ENCODE measurements at places on chromosomes 5 and 9.

DNA sequence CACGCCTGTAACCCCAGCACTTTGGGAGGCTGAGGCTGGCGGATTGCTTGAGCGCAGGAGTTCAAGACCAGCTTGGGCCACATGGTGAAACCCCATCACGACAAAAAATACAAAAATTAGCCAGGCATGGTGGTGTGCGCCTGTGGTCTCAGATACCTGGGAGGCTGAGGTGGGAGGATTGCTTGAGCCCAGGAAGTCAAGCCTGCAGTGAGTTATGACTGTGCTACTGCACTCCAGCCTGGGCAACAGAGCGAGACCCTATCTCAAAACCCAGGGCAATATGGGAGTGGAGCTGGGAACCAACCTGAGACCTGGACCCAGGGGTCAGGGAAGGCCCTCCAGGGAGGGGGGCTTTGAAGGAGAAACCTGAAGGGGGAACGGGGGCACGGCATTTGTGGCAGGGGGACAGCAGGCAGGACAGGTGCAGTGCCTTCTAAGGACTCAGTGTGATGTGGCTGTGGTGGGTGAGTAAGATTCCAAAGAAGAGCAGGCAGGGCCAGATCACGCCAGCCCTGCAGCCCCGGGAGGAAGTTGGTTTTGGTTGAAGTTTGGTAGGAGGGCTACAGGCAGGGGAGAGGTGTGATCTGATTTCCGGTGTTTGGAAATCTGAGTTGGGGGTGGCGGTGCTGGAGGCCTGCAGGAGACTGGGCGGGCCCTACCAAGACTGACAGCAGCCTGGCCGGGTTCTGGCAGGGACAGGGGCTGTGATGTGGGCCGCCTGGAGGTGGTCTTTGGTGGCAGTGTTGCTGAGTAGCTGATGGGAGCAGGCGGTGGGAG, 46.2 kb downstream of the NTNG2 start:
- no peak for DNase-seq

- DNase-seq, result no peak
Measured at GRCh38 chr5:66795682-66796081, 199.5 kb downstream of the MAST4 start.

- no peak for DNase-seq
Measured at GRCh38 chr9:81833563-81834345, 94.5 kb upstream of the SPATA31D4 start.

DNA sequence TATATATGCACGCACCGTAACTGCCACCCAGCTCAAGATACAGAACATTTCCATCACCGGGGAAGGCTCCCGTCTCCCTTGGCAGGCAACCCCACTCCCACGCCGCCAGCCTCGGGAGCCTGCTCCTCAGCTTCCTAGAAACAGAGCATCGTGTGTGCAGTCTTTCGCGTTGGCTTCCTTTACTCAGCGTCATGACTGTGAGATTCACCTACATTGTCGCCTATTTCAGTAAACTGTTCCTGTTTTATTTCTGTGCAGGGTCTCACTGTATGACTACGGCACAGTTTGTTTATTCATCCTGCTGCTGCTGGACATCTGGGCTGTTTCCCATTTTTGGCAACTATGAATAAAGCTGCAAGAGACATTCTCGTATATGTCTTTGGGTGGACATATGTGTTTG, 90.7 kb downstream of the STK10 start:
- no peak for DNase-seq

DNA sequence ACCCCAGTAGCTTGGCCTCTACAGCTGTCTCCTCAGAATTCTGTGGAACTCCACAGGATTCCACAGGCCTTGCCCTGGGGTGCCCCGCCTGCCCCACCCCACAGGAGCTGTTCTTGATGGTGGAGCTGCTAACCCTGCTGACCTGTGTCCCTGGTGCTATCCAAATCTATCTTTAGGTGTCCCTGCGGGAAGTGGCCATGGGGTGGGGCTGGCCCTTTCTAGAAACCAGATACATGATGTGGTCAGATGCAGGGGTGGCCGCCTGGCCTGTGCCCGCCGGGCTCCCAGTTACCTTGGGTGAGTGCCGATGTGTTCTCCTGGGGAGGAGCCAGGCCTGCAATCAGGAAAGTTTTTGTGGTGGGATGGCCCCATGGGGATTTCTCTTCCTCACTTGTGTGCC, 34.2 kb downstream of the WNK2 start:
- no peak for DNase-seq

GRCh38 chr9:99635032-99635431, 186.7 kb upstream of the NR4A3 start:
- no peak for DNase-seq

DNA sequence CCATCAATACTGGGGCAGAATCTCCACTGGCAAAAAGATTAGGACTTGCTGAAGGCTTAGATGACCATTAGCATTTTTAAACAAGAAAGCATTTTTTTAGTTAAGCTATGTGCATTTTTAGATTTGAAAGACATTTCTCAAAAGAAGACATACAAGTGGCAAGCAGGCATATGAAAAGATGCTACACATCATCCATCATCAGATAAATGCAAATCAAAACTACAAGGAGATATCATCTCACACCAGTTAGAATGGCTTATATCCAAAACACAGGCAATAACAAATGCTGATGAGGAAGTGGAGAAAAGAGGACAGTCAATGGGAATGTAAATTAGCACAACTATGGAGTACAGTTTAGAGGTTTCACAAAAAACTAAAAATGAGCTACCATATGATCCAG, 195.6 kb upstream of the TNC start:
- DNase-seq, result no peak

GRCh38 chr9:19555214-19555613, 146.4 kb downstream of the ACER2 start:
- no peak for DNase-seq

All from suppressor macrophage treated with lipopolysaccharide for 4 hours (primary cell).